Vagina (tissue), 2 donors: ENCODE measurements at places on chromosomes 3 and 15. TPM values are rescaled to one million over a fixed set of nuclear protein-coding genes. Genes with fewer than 3 reads are reported as not detected.
A peak's percentile ranks its signal among the peaks of the same experiment; 100 is the strongest.

The GP9 gene
- not detected for total RNA-seq

The TTC21A gene
- 8.8 TPM for total RNA-seq

The TRIM69 gene
- total RNA-seq, result 11.3 TPM

The COLQ gene
- total RNA-seq, result 12.8 TPM

The ZNF620 gene
- 1.5 TPM for total RNA-seq

The CXCR6 gene
- total RNA-seq, result 9.6 TPM

The SPSB4 gene
- total RNA-seq, result 0.98 TPM

DNA sequence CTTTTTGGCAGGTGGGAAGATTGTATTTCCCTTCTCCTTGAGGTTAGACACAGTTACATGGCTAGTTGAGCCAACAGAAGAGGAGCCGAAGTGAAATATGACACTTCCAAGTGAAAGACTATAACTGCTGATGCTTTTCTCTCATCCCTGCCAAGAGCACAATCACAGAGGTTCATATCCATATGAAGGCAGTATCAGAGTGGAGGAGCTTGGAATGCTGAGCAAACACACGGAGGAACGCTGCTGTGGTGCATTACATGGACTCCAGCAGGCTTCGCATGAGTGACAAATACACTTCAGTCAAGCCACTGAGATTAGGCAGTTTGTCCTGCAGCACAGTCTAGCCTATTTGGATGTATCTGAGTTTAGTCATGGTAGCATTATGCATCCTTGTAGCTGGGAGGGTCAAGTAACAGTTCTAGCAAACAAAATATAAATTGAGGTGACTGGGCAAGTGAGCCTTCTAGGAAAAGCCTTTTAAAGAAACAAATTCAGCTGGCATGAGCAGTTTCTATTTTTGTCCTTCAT lies 5.4 kb downstream of the IQCF6 start:
- H3K4me1 ChIP-seq, result no peaks in the 10 kb centered on the region
- H3K4me3 ChIP-seq, result no peak overlapping the region
- H3K36me3 ChIP-seq, result no peaks in the 10 kb centered on the region
- DNase-seq, result no peak
- no peak overlapping the region for H3K27ac ChIP-seq

GRCh38 chr15:50024281-50024680 lies 94.8 kb downstream of the ATP8B4 start:
- DNase-seq, result no peak
- peaks cover 7% of the 10 kb centered on the region for H3K4me1 ChIP-seq
- no peaks in the 10 kb centered on the region for H3K27me3 ChIP-seq

GRCh38 chr3:52401551-52401950 lies 43.4 kb downstream of the SEMA3G start:
- H3K27me3 ChIP-seq, result no peaks in the 10 kb centered on the region
- peaks cover 54% of the 10 kb centered on the region for H3K36me3 ChIP-seq
- no peak overlapping the region for H3K27ac ChIP-seq
- peaks cover 12% of the 10 kb centered on the region for H3K4me1 ChIP-seq
- H3K4me3 ChIP-seq, result no peak overlapping the region
- no peak for DNase-seq

- no peaks in the 10 kb centered on the region for H3K27me3 ChIP-seq
- peaks cover 7% of the 10 kb centered on the region for H3K36me3 ChIP-seq
- no peak overlapping the region for H3K27ac ChIP-seq
- no peaks in the 10 kb centered on the region for H3K4me1 ChIP-seq
- H3K4me3 ChIP-seq, result no peak overlapping the region
Observed at GRCh38 chr3:40532252-40532651, 7.5 kb downstream of the ZNF621 start.

GRCh38 chr3:87247430-87247773 lies 20.3 kb downstream of the CHMP2B start:
- peaks cover 28% of the 10 kb centered on the region for H3K36me3 ChIP-seq
- no peak for DNase-seq
- H3K4me3 ChIP-seq, result no peak overlapping the region
- H3K27me3 ChIP-seq, result no peaks in the 10 kb centered on the region

- H3K36me3 ChIP-seq, result no peaks in the 10 kb centered on the region
- H3K27ac ChIP-seq, result no peak overlapping the region
- H3K4me1 ChIP-seq, result no peaks in the 10 kb centered on the region
- DNase-seq, result no peak
Observed at GRCh38 chr3:1962396-1963088, 136.1 kb upstream of the CNTN4 start.

- H3K4me3 ChIP-seq, result no peak overlapping the region
- no peak overlapping the region for H3K27ac ChIP-seq
- no peaks in the 10 kb centered on the region for H3K4me1 ChIP-seq
Observed at GRCh38 chr3:174784206-174784934, 74.8 kb upstream of the NAALADL2 start.

DNA sequence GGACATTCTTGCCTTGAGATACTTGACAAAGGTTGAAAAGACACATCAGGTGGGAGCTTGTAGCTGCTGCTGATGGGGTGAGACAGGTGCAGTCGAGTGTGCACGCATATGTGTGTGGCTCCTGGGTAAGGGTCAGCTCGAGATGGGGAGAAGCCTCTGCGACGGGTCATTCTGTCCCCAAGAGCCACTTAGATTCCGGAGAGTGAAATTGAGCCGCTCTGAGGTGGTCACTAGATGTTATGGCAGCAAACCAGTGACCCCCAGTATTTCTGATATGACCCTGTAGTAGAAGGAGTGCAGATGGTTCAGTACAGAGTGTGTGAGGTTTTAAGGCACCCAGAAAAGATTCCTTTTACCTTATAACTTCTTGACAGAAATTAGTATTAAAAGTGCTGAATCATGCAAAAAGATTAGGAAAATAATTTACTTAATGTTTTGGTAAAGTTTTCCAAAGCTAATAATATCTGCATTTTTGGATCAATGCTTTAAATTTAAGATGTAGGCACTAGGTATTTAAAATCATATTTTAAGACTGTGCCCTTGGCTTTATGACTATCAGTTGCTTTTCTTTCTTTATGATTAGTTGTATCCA lies 241.9 kb upstream of the TOPAZ1 start:
- no peak overlapping the region for H3K4me3 ChIP-seq
- no peaks in the 10 kb centered on the region for H3K36me3 ChIP-seq
- H3K27me3 ChIP-seq, result no peaks in the 10 kb centered on the region

GRCh38 chr3:34533451-34533850 lies 735.0 kb downstream of the PDCD6IP start:
- no peaks in the 10 kb centered on the region for H3K4me1 ChIP-seq
- no peak overlapping the region for H3K4me3 ChIP-seq
- no peak overlapping the region for H3K27ac ChIP-seq
- no peaks in the 10 kb centered on the region for H3K27me3 ChIP-seq

GRCh38 chr3:40766396-40766795 lies 241.6 kb downstream of the ZNF621 start:
- no peak for DNase-seq
- H3K27ac ChIP-seq, result no peak overlapping the region
- no peaks in the 10 kb centered on the region for H3K36me3 ChIP-seq
- no peaks in the 10 kb centered on the region for H3K27me3 ChIP-seq
- H3K4me1 ChIP-seq, result peaks cover 9% of the 10 kb centered on the region

DNA sequence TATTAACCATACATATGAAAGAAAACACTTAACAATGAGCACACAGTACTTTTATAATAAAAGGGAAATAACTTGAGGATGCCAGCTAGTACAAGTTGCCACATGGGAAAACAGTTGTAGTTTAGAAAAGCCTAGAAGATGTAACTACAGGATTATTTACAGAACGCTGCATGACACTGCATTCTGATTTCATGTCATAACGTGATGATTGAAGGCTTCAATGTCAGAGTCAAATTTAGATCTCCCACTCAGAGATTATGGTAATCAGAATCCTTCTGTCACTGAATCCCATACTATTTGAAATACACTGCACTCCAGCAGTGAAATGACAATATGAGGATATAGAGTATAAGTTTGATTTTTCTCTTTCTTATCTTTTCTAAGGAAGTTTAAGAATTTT lies 253.9 kb upstream of the LRRN1 start:
- no peak for DNase-seq
- no peak overlapping the region for H3K27ac ChIP-seq
- no peak overlapping the region for H3K4me3 ChIP-seq
- no peaks in the 10 kb centered on the region for H3K4me1 ChIP-seq
- H3K36me3 ChIP-seq, result no peaks in the 10 kb centered on the region
- no peaks in the 10 kb centered on the region for H3K27me3 ChIP-seq

GRCh38 chr15:49066372-49066771 lies 20.1 kb upstream of the SECISBP2L start:
- H3K4me1 ChIP-seq, result no peaks in the 10 kb centered on the region
- no peak overlapping the region for H3K27ac ChIP-seq
- no peaks in the 10 kb centered on the region for H3K36me3 ChIP-seq
- H3K27me3 ChIP-seq, result no peaks in the 10 kb centered on the region
- DNase-seq, result no peak

- peaks cover 78% of the 10 kb centered on the region for H3K4me1 ChIP-seq
- no peak overlapping the region for H3K4me3 ChIP-seq
- no peak overlapping the region for H3K27ac ChIP-seq
- H3K27me3 ChIP-seq, result no peaks in the 10 kb centered on the region
Observed at GRCh38 chr3:149634072-149634471, 23.8 kb downstream of the WWTR1 start.

DNA sequence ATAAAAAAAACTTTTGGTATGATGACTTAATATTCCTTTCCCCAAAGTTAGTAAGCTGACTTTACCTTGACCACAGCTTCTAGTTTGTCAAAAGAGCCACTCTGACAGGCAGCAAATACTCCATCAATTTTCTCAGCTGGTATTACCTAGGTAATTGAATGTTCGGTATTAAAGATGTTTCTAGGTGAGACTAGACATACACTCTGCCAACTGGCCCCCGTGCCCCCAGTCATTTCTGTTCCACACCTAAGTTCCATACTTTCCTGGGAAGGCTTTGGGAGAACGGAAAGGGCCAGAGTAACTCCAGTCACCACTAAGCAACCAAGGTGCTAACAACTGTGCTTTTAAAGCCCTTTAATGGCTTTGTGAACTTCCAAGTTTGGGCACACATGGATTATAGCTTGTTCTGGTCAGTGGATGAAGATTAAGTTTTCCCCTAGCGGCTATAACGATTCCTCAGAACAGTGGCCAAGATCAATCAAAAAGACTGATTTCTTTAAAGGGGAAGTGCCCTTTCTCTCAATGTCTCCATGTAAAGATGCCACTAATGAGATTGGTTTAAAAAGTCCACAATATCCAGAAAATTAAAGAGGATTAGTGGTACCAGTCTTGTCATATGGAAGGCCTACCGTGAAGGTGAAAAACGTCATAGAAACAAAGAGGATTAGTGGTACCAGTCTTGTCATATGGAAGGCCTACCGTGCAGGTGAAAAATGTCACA lies 7.0 kb downstream of the EIF4A2 start:
- H3K4me1 ChIP-seq, result peaks cover 33% of the 10 kb centered on the region
- no peak overlapping the region for H3K4me3 ChIP-seq
- H3K27me3 ChIP-seq, result no peaks in the 10 kb centered on the region
- DNase-seq, result no peak

DNA sequence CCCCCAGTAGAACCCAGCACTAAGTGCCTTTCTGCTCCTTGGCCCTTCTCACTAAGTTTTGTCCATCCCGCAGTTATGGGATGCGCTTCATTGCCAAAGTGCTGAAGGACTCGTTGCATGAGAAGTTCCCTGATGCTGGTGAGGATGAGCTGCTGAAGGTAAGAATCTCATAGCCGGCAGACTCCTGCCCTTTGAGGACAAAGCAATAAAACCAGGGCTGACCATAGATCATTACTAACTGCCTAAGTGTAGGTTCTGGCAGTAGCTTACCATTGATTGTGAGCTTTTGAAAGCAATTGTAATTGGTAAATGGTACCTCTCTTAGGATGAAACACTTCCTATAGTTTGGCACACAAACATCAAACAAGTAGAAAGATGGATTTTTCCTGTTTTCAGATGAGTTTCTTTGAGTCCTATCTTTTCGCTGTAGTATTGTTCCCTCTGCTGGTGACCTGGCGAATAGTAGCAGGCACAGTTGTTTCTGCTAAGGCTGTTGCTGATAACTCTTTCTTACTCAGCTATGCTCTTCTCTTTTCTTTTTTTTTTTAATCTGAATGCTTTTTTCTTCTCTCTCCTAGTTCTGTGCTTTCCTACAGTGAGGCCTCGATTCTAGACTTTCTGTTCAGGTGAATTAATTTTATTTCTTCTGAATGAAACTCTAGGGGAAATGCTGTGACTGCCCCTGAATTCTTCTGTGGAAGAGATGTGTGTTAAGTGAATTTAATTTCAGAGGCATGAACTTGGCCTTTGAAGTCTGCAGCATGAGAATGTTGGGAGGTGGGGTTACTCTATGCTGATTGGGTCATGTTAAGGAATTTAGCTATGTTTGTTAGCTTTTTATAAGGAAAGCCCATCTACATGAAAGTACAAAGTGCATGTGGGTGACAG lies 47.4 kb upstream of the CRTC3 start:
- H3K4me3 ChIP-seq, result no peak overlapping the region
- DNase-seq, result no peak
- no peaks in the 10 kb centered on the region for H3K27me3 ChIP-seq
- peaks cover 11% of the 10 kb centered on the region for H3K4me1 ChIP-seq
- H3K36me3 ChIP-seq, result peaks cover 60% of the 10 kb centered on the region
- peak overlapping the region; percentile 52 for H3K27ac ChIP-seq

GRCh38 chr15:86608461-86609205 lies 529.0 kb downstream of the AGBL1 start:
- H3K4me1 ChIP-seq, result no peaks in the 10 kb centered on the region
- H3K27ac ChIP-seq, result no peak overlapping the region
- no peak for DNase-seq
- H3K36me3 ChIP-seq, result no peaks in the 10 kb centered on the region

- no peak overlapping the region for H3K4me3 ChIP-seq
- DNase-seq, result no peak
- H3K4me1 ChIP-seq, result no peaks in the 10 kb centered on the region
- no peaks in the 10 kb centered on the region for H3K27me3 ChIP-seq
- no peaks in the 10 kb centered on the region for H3K36me3 ChIP-seq
Observed at GRCh38 chr3:124131580-124131979, 139.7 kb upstream of the ROPN1 start.

GRCh38 chr3:110929816-110930215 lies 141.8 kb upstream of the NECTIN3 start:
- no peak overlapping the region for H3K4me3 ChIP-seq
- no peak overlapping the region for H3K27ac ChIP-seq
- H3K4me1 ChIP-seq, result no peaks in the 10 kb centered on the region
- H3K36me3 ChIP-seq, result no peaks in the 10 kb centered on the region

- H3K4me3 ChIP-seq, result no peak overlapping the region
- no peaks in the 10 kb centered on the region for H3K4me1 ChIP-seq
- DNase-seq, result no peak
- H3K27me3 ChIP-seq, result no peaks in the 10 kb centered on the region
- H3K27ac ChIP-seq, result no peak overlapping the region
Observed at GRCh38 chr3:9271903-9272302, 22.5 kb upstream of the SRGAP3 start.
